ENCODE measurements at places on chromosomes 3 and 15. TPM values are rescaled to one million over a fixed set of nuclear protein-coding genes. Genes with fewer than 3 reads are reported as not detected.
A peak's percentile ranks its signal among the peaks of the same experiment; 100 is the strongest.

Gene FOXL2NB
- total RNA-seq: 0.41 TPM

- DNase-seq: no peak
These were observed 157.6 kb downstream of the UACA start for GRCh38 chr15:70605606-70606410.

GRCh38 chr15:72189250-72189902 lies 8.2 kb downstream of the GRAMD2A start:
- no peak for DNase-seq

Gene LMAN1L
- not detected for total RNA-seq

GRCh38 chr3:195039180-195039843 lies 231.6 kb downstream of the XXYLT1 start:
- no peak for DNase-seq

DNA sequence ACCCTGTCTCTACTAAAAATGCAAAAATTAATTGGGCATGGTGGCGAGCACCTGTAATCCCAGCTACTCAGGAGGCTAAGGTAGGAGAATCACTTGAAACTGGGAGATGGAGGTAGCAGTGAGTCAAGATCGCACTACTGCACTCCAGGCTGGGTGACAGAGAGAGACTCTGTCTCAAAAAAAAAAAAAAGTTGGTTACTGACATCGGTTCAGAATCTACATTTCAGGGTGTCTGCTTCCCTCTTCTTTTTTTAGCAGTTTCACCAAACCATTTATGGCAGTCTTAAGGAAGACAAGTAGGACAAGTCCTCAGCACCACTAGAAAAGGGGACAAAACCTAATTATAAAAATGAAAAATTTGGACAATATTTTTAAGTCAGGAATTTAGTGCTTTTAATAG lies 3.3 kb upstream of the USP4 start:
- DNase-seq: no peak

GRCh38 chr3:10517627-10518026 lies 12.2 kb upstream of the ATP2B2 start:
- no peak for DNase-seq

GRCh38 chr3:116946376-116946775 lies 236.8 kb downstream of the TUSC7 start:
- no peak for DNase-seq

GRCh38 chr15:89389841-89390603 lies 55.4 kb upstream of the POLG start:
- no peak for DNase-seq

Gene SERINC4
- 0.41 TPM for total RNA-seq

- DNase-seq: no peak
These were observed 25.3 kb downstream of the TRA2B start for GRCh38 chr3:185912512-185912911.

- DNase-seq: no peak
These were observed 18.2 kb upstream of the SACM1L start for GRCh38 chr3:45670991-45671390.

DNA sequence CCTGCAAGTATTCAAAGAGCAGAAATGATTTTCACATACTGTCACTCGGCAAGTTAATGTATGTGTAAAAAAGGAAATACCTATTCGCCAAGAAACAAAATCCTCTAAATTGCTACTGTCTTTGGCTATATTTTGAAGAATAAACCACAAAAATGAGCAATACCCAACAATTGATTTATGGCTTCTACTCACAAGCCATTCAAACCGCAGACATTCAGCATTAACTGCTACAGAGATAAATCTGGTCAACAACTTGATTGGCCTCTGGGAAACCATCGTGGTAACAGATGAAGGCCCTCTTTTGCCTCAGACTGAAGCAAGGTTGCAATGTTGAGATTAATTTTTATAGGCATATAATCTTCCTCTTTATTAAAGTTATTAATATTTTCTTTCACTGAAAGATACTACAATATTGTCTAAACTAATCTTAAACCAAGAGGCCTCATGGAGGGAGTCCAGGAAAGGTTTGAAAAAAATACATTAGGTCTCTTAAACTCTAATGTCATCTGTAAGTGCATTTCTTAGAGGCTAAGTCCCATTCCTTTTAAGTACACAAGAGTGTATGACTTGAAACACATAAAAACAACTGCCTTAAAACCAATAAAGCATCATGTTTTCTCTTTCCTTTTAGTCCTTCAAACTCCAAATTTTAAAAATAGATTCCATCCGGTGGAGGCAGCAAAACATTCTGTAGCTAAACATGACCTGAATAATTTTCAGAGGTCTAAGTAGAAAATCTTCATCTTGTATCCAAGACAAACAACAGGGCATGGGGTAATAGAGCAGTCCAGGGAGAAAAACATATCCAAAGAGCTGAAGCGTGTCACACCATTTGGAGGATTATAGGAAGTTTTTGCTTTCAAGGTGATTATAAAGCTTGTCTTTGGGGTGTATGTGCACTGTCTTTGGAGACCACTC lies 162.4 kb upstream of the TGFBR2 start:
- no peak for DNase-seq

DNA sequence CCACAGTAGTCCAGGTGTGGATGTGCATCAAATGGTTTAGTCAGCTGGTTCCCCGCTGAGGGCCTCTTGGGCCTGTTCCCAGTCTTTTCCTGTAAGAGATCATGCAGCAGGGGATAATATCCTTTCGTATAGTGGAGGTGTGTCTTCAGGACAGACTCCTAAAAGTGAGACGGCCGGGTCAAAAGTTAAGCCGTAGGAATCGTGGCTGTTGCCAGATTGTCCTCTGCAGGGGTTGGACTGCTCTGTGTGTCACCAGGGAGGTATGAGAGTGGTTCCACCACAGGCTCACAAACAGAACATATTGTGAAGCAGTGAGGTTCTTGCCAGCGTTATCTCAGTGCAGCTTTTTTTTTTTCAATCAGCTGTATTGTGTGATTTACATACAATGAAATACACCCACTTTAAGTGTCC lies 95.0 kb downstream of the VGLL4 start:
- no peak for DNase-seq

Gene RTP4
- total RNA-seq: not detected

DNA sequence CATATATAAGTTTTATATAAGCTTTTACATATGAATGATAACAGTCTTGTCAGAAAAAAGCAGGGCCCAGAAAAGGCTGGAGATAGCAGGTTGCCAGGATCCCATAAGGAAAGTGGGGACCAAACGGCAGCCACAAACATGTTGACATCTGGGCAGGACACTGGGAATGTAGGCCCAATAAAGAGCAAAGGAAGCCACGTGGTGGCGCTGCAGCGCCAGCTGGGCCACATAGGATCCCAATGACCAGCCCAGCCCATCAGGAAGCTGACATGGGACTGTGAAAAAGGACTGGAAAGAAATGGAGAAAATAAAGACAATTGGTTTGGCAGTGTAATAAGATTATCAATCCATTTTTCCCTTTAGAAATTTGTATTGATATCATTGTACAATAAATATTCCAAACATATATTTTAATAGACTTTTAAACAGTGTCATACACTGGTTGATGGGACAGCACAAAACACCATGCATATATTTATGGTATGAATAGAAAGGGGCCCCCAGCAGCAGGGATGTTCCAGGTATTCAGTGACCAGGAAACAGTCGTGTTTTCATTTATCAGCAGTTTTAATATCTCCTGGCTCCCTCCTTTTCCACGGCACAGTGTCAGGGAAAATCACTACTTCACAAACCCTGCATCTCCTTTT lies 89.0 kb upstream of the STRIT1 start:
- DNase-seq: peak; percentile 24

Gene NPAP1
- 0.41 TPM for total RNA-seq

Gene SIDT1
- 8.2 TPM for total RNA-seq

Gene ZNF774
- 4.5 TPM for total RNA-seq

Gene BCL2A1
- 0.82 TPM for total RNA-seq

Gene ARPP21
- 459 TPM for total RNA-seq

GRCh38 chr3:82364827-82365226 lies 603.4 kb upstream of the GBE1 start:
- no peak for DNase-seq

GRCh38 chr15:40352281-40352901 lies 1.6 kb downstream of the PHGR1 start:
- DNase-seq: no peak

DNA sequence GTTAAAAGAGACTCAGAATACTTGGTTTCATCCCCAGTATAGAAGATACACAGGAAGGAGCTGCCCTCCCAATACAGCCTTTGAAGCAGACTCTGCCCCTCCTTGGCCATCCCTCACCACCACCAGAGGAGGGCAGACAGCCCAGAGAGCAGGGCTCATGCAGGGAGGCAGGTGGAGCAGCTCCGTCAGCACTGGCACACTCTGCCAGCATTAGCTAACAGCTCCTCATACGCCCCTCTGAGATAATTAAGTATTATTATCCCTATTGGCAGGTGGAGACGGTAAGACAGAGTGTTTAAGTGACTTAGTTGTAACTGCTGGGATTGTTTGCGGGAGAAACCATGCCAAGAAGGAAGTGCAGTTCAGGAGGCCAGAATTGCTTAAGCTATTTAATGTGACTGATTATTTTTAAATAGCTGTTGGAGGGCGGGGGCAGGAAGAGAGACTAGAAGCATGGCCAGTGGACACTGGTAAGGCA lies 434.0 kb downstream of the EPHB1 start:
- no peak for DNase-seq

DNA sequence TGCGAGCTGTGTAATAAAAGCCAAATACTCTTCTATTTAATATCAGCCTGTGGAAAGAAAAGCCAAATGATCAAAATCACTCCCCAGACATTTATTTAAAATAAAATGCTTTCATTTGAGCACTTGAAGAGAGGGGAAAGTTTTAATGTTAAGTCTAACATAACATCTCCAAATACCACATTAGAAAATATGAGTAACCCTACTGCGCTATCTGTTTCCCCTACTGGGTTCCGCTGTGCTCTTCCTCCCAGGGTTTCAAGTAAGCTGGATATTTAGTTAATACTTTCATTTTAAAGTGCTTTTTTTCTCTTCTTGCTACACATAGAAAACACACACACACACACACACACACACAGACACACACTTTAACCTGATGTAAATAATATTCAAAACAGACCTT lies 6.7 kb upstream of the VGLL4 start:
- DNase-seq: no peak

DNA sequence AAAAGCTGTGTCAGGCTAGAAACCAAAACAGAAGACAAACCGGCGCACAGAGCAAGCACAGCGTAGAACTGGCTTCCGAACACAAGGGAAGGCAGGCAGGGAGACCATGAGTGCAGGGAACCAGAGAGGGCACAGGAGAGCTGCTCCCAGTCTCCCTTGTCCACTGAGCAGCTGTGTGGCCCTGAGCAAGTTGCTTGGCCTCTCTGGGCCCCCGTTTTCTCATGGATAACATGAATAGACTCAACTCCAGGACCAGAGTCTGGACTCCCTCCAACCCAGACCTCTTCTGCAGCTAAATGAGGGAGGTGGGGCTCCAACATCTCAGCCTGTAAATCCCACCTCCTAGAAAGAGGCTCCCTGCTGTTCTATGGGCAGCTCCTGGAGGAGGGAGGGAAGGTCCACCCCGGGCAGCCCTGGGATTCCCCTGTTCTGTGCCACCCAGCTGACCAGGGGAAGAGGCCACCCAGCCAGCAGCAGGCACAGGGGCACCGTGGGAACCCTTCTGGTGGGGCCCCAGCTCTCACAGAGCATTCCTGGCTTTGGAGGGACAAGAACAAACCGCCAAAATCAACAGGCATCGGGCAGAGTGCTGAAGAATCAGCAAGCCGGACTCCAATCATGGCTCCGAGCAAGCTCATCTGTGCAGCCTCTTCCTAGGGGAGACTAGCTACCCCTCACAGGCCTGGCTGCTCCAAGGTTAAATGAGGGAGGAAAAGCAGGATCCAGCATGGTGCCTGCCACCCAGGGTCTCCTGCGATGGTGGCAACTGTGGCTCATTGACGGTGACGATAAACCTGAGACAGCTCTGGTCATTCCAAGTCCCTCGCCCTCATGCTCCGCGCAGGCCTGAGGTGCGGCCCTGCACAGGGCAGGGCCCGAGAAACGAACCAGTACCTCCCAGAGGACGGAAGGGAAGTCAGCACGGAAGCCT lies 15.1 kb downstream of the XXYLT1 start:
- no peak for DNase-seq

Gene GADL1
- 5.3 TPM for total RNA-seq

Gene ACTRT3
- 3.3 TPM for total RNA-seq

DNA sequence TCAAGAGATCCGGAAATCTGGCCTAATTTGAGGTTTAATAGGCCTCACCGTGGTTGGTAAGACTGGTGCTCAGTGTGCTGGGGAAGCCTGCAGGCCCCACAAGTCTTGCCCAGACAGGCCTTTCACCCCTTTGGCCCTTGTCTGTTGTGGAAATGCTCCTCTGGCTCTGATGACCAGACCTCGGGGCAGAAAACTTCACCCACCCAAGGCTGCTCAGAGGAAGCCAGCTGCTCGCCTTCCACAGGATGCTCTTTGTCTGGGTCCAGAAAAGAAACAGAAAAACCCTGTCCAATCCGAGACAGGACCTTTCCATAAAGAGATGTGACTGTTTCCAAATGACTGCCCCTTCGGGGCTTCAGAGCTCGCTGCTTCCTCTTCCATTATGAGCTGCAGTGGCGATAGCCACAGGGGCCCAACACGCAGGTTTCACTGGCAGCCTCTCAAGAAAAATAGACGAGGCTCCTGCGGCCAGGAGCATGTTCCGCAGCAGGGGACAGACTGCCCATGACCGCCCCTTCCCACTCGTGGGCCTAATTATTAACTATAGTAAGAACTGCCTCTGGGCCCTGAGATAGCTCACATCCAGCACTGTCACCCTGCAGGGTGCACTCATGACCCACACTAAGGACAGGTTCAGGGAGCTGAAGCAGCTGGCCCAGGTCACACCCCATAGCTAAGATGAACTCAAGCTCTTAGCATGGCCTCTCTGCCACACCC lies 6.8 kb upstream of the SNX22 start:
- no peak for DNase-seq

DNA sequence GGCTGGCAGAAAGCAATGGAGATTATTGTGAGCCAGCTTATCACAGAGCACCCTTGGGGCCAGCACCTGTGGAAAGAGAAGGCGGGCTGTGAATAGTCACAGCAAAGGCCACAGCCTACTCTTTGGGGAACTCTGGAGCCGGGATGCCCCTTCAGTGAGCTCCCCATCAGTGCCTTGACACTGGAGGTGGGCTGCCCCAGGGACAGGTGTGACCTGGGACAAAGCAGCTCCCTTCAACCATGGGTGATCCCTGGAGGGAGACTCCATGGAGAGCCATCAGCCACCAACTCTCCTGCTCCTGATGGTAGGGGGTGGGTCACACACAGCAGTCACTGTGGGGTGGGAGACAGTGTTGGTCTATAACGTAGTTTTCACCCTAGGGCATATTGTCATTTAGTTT lies 5.8 kb downstream of the TTC21A start:
- no peak for DNase-seq

Gene CPN2
- total RNA-seq: not detected

GRCh38 chr3:71532639-71533395 lies 50.7 kb downstream of the FOXP1 start:
- no peak for DNase-seq

- DNase-seq: no peak
These were observed 11.7 kb downstream of the LRRFIP2 start for GRCh38 chr3:37162501-37163245.

- DNase-seq: no peak
These were observed 29.3 kb downstream of the CTSH start for GRCh38 chr15:78915341-78916087.

Gene CATSPER2
- 5.3 TPM for total RNA-seq

- no peak for DNase-seq
These were observed 6.3 kb downstream of the GORASP1 start for GRCh38 chr3:39101022-39101689.
